Muscle of leg (tissue), 16 donors: ENCODE measurements at places on chromosomes 7 and 10. TPM values are rescaled to one million over a fixed set of nuclear protein-coding genes. Genes with fewer than 3 reads are reported as not detected.

GRCh38 chr7:4849390-4849789, 12.4 kb downstream of the PAPOLB start:
- H3K4me3 ChIP-seq, result no peak overlapping the region
- H3K4me1 ChIP-seq, result no peaks in the 10 kb centered on the region
- no peak overlapping the region for H3K27ac ChIP-seq
- no peak for DNase-seq
- no peaks in the 10 kb centered on the region for H3K27me3 ChIP-seq

DNA sequence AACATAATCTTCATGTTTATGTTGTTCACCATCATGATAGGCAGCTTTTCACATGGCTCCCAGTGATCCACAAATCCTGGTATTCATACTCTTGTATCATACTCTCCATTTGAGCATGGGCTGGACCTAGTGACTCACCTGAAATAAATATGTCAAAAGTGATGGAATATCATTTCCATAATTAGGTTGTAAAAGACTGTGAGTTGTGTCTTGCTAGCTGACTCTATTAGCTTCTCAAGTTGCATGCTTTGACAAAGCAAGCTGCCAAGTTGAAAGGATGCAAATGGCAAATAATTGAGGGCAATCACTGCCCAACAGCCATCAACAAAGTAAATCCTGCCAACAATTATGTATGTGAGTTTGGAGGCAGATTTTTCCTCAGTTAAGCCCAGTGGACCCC, 300.4 kb downstream of the AHR start:
- no peaks in the 10 kb centered on the region for H3K36me3 ChIP-seq
- peaks cover 2% of the 10 kb centered on the region for H3K4me1 ChIP-seq
- no peak overlapping the region for H3K27ac ChIP-seq
- no peak overlapping the region for H3K4me3 ChIP-seq
- no peak for DNase-seq

Gene PAX4
- total RNA-seq, result not detected

- no peaks in the 10 kb centered on the region for H3K4me1 ChIP-seq
- no peak overlapping the region for H3K4me3 ChIP-seq
- DNase-seq, result no peak
Measured at GRCh38 chr10:86312701-86313270, 53.8 kb downstream of the GRID1 start.

Gene POLR3A
- 10.3 TPM for total RNA-seq

Gene VSTM4
- 39.5 TPM for total RNA-seq

Gene ARMC10
- total RNA-seq, result 18.1 TPM

Gene SLIT1
- 0.35 TPM for total RNA-seq

GRCh38 chr10:30728127-30728526, 98.6 kb upstream of the LYZL2 start:
- H3K4me3 ChIP-seq, result no peak overlapping the region
- H3K36me3 ChIP-seq, result no peaks in the 10 kb centered on the region
- H3K4me1 ChIP-seq, result peaks cover 7% of the 10 kb centered on the region
- DNase-seq, result no peak

Gene FAM24A
- total RNA-seq, result not detected

Gene PNLIPRP2
- total RNA-seq, result 0.49 TPM

DNA sequence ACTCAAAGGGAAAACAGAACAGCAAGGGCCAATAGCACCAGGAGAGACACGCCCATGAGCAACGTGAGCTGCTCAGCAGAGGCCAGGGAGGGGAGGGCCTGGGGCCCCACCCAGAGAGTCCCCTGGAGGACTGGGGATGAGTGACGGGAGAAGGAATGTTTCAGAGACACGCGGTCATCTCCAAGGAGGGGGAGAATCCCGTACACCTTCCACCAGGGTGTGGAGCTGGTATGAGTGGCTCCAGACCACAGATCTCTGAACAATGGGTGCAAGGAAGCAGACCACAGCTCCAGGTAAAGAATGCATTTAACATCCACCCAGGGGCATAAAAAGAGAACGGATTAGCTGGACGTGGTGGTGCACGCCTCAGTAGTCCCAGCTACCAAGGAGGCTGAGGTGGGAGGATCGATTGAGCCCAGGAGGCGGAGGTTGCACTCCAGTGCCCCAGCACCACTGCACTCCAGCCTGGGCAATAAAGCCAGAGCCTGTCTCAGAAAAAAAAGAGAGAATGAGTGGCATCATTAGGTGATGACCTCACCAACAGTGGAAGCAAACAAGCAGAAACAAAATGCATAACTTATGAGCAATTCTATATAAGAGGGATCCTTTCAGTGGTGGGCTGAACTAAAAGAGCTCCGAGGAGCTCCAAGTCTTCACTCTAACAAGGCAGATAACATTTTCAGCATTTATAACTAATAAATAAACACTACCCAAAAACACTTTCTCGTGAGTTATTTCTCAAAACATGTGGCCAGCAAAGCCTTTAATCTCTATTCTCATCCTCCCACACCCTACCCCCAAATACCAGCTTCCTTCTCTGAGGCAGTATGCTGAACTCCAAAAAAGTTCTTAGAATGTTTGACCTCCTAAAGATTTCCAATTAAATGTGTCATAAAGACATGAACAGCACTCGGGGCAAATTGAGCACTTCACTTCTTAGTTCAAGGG, 12.5 kb downstream of the PSAP start:
- no peak overlapping the region for H3K4me3 ChIP-seq
- peaks cover 41% of the 10 kb centered on the region for H3K4me1 ChIP-seq
- peak overlapping the region; percentile 90 for H3K27ac ChIP-seq
- H3K36me3 ChIP-seq, result peaks cover 13% of the 10 kb centered on the region
- H3K27me3 ChIP-seq, result no peaks in the 10 kb centered on the region

Gene TMEM270
- total RNA-seq, result not detected

Gene SLC13A1
- not detected for total RNA-seq

- no peak overlapping the region for H3K27ac ChIP-seq
- no peak overlapping the region for H3K4me3 ChIP-seq
- H3K36me3 ChIP-seq, result no peaks in the 10 kb centered on the region
- H3K4me1 ChIP-seq, result no peaks in the 10 kb centered on the region
- no peak for DNase-seq
- no peaks in the 10 kb centered on the region for H3K27me3 ChIP-seq
Measured at GRCh38 chr7:126079581-126079980, 1150.0 kb upstream of the POT1 start.

GRCh38 chr7:90276033-90276728, 31.2 kb downstream of the CFAP69 start:
- H3K36me3 ChIP-seq, result no peaks in the 10 kb centered on the region
- no peak overlapping the region for H3K27ac ChIP-seq
- H3K27me3 ChIP-seq, result no peaks in the 10 kb centered on the region
- no peak for DNase-seq

- no peak overlapping the region for H3K4me3 ChIP-seq
- H3K36me3 ChIP-seq, result no peaks in the 10 kb centered on the region
- H3K4me1 ChIP-seq, result peaks cover 12% of the 10 kb centered on the region
- H3K27me3 ChIP-seq, result no peaks in the 10 kb centered on the region
Measured at GRCh38 chr10:3460420-3461128, 288.0 kb upstream of the PITRM1 start.

DNA sequence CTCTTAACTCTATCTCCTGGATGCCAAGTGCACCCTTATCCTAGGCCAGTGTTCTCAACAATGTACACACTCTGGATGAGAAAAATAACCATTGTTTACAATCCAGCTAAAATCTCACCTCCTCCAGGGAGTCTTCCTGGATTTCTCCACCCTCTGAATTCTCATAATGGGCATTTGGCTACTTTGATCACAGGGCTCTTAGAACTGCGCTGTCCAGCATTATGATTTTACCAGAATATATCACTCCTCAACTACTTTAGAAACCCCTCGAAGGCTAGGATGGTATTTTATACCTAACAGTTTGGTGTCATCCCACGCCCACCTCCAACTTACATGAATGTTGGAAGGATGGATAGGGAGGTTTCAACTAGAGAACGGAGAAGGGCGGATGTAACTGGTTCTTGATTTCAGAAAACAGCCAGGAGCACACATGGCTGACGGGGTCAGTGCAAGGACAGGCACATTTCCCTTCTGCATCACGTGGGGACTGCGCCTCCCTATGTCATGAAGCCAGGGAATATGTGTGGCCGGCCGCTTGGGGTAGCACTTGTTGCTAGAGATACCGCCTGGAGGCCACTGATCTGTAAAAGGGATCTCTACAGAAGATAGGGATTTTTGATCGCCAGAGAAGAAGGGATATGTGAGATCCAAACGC, 1.2 kb upstream of the ATP6V0E2 start:
- peaks cover 18% of the 10 kb centered on the region for H3K36me3 ChIP-seq
- H3K27me3 ChIP-seq, result no peaks in the 10 kb centered on the region
- peak; percentile 95 for DNase-seq
- H3K27ac ChIP-seq, result peak overlapping the region; percentile 93

Gene INHBA
- total RNA-seq, result 9.0 TPM

GRCh38 chr7:42720012-42720411, 191.9 kb downstream of the C7orf25 start:
- no peaks in the 10 kb centered on the region for H3K36me3 ChIP-seq
- no peaks in the 10 kb centered on the region for H3K27me3 ChIP-seq
- H3K4me3 ChIP-seq, result no peak overlapping the region
- peaks cover 10% of the 10 kb centered on the region for H3K4me1 ChIP-seq
- DNase-seq, result no peak
- H3K27ac ChIP-seq, result no peak overlapping the region
